ENCODE measurements at places on chromosomes 12 and 14.
A peak's percentile ranks its signal among the peaks of the same experiment; 100 is the strongest.

DNA sequence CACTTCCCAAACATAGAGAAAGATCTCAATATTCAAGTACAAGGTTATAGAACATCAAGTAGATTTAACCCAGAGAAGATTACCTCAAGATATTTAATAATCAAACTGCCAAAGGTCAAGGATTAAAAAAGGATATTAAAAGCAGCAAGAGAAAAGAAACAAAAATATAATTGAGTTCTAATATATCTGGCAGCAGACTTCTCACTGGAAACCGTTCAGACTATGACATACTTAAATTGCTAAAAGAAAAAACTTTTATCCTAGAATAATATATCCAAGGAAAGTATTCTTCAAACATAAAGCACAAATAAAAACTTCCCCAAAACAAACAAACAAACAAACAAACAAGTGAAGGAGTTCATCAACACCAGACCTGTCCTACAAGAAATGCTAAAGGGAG, 92.4 kb downstream of the FSCB start:
- no peak for DNase-seq

DNA sequence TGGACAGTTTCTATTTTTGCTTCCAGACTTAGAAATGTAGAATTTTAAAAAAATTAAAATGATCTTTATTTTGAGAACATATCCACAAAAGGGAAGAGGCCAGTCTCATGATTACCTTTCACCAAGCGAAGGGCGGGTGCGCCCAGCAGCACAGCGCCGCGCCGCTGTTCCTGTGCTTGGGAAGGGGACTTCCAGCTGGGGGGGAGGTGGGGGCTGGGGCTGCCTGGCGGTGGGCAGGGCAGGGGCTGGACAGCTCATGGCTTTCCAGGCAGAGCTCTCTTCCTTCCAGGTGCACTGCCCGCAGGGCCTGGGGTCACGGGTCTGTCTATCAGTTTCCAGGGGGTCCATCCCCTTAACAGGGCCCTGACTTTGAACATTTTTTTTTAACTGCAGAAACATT, 199.9 kb downstream of the TTC7B start:
- DNase-seq = no peak

- no peak for DNase-seq
These were observed 8.1 kb upstream of the STX2 start for GRCh38 chr12:130847112-130847511.

DNA sequence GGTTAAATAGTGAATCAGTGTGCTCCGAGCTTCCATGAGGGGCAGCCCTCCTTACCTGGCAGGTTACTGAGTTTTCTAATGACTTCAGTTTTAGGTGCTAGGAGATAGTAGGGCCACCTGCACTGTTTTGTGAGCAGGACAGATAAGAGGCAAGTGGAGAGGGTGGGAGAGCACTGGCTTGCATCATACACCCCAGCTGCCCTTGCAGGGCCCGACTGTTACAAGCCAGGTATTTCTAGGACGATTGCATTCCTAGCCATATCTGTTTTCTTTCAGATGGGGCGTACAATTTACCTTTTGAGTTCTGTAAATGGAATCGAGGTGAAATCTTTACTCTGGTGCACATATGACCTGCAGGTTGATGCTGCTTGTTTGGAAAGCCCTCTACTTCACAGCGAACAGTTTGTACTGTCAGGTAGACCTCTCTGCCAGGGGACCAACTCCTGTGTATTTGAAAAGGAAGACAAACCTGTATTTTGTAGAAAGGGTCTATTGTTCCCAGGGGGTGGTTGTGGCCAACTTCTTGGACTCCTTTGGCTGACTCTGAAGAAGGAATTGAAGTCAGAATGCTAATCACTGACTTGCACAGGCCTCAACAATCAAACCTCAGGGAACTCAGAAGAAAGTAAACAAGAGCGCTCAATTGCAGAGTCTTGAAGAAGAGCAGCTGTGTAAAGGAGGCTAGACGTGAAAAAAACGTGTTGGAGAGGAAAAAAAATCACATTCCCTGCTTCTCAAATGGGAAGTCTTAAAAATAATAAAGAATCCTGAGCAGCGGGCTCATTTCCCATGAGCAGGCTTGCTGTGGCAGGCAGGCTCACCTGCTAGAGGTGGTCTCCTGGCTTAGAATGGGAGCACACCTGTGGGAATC, 57.3 kb downstream of the ETV6 start:
- DNase-seq = no peak

GRCh38 chr14:20278414-20278813, 27.3 kb downstream of the TTC5 start:
- no peak for DNase-seq

GRCh38 chr14:59918824-59919569, 947 bp upstream of the LRRC9 start:
- no peak for DNase-seq

- DNase-seq = no peak
These were observed 39.2 kb upstream of the BMAL2 start for GRCh38 chr12:27293463-27293862.

- DNase-seq = no peak
These were observed 4.5 kb downstream of the ARHGDIB start for GRCh38 chr12:14956905-14957304.

- DNase-seq = no peak
These were observed 165.7 kb downstream of the SLC16A7 start for GRCh38 chr12:59761542-59761941.

- peak; percentile 29 for DNase-seq
These were observed 34.9 kb downstream of the KRT80 start for GRCh38 chr12:52156757-52157565.

DNA sequence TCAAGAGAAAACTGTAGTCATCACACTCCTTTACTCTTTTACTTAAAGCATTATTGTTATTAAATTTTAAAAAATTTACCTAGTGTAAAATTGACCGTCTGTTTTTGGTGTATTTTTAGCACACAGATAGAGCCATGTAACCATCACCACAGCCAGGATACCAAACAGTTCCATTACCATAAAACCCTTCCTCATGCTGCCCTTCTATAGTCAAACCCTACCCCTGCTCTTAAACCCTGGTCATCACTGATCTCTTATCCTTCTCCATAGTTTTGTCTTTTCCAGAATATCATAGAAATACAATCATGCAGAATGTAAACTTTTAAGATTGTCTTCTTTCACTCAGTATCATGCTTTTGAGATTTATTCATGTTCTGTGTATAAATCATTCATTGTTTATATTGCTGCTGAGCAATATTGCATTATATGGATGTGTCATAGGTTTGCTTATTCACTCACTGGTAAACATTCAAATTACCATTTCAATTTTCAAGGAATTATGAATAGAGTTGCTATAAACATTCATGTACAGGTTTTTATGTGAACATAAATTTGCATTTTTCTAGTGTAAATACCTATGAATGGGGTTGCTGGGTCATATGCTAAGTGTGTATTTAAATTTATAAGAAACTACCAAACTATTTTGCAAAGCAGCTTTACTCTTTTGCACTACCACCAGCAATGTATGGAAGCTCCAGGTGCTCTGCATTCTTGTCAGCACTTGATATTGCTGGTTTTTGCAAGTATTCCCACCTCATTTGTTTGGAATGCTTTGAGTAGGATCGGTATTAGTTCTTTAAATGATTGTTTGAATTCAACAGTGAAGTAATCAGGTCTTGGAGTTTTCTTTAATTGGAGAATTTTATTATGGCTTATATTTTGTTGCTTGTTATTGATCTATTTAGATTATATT, 125.5 kb downstream of the LMNTD1 start:
- no peak for DNase-seq

DNA sequence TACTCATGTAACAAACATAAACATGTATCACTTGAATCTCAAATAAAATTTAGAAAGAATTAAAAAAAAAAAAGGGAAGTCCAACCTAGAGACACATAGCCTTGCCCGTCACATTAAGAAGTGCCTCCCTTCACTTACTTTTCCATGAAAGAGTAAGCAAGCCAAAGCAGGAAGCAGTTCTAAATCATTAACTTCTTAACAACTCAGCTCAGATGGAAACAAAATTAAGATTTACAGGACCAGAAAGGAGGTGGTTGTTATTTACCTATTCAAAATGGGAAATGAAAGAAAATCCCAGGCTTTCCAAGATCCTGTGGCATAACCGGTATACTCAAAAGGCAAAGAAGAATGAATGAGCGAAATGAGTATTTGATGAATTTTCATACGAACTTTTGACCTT, 258.6 kb upstream of the DCN start:
- no peak for DNase-seq

GRCh38 chr12:106288494-106289195, 13.9 kb upstream of the TCP11L2 start:
- DNase-seq = no peak

- no peak for DNase-seq
These were observed 162.8 kb downstream of the RGS6 start for GRCh38 chr14:72094844-72095582.

GRCh38 chr14:61406675-61407074, 85.3 kb downstream of the PRKCH start:
- no peak for DNase-seq

GRCh38 chr12:67543021-67543770, 105.3 kb upstream of the DYRK2 start:
- no peak for DNase-seq

GRCh38 chr12:18320036-18320617, 58.8 kb downstream of the PIK3C2G start:
- DNase-seq = no peak

- DNase-seq = no peak
These were observed 32.3 kb downstream of the NRDE2 start for GRCh38 chr14:90299408-90299807.

DNA sequence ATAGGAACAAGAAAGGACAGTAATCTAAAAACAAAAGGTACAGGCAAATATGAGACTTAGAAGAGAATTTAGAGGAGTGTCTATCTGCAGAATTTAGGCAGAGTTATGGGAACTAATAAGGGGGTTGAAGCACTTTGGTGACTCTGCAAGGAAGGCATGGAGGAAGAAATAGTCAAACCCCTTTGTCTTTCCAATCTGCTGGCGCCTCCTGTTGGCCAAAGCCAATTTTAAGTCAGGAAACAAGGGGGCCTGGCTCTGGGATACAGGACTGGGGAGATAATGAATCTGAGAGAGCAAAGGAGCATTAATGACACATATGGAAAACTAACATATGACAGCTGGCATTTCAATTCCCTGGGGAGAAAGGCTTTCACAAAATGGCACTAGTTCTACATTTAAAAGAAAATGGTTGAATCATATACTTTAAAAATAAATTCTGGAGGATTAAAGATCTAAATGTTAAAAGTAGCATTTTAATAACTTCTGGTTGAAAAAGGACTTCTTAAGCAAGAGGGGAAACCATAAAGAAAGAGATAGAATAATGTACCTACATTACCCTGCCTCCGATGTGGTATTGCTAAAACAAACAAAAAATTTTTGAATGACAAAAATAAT, 48.5 kb upstream of the CSRP2 start:
- DNase-seq = no peak

- peak; percentile 66 for DNase-seq
These were observed 7.2 kb upstream of the FNTB start for GRCh38 chr14:64979336-64980074.

DNA sequence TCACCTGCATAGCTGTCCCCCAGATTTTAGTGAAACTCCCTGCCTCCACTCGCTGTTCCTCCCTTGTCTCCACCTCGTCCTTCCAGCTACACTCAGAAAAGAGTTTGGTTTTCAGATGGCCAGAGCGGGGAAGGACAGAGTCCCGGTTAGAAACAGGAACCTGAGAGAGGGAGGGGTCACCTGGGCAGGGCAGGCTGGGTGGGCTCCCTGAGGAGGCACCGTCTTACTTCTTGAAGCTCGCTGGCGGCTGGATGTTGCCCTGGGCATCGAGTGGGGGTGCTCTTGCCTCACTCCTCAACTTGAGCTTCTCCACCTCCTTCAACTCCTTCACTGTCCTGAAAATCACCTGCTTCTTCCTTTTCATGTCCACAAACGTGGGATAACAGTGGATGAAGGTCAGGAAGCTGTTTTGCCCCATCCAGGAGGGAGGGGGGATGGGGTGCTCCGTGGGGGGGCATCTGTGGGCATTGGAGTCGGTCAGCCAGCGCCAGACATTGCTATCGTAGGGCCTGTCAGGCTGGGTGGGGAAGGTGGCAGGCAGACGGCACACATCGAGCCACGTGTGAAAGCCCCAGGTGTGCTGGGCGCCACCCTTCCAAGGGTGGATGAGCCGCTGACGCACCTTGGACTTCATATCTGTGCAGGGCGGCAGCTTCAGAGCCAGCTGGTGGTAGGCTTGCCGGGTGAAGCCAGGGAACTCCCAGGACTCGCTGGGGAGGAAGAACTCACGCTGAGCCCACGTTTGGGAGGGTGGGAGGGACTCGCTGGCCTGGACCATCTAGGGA, 2.0 kb downstream of the TEX52 start:
- no peak for DNase-seq

GRCh38 chr12:89117448-89118034, 234.8 kb downstream of the DUSP6 start:
- no peak for DNase-seq

- no peak for DNase-seq
These were observed 620 bp downstream of the YBX3 start for GRCh38 chr12:10722502-10722904.

DNA sequence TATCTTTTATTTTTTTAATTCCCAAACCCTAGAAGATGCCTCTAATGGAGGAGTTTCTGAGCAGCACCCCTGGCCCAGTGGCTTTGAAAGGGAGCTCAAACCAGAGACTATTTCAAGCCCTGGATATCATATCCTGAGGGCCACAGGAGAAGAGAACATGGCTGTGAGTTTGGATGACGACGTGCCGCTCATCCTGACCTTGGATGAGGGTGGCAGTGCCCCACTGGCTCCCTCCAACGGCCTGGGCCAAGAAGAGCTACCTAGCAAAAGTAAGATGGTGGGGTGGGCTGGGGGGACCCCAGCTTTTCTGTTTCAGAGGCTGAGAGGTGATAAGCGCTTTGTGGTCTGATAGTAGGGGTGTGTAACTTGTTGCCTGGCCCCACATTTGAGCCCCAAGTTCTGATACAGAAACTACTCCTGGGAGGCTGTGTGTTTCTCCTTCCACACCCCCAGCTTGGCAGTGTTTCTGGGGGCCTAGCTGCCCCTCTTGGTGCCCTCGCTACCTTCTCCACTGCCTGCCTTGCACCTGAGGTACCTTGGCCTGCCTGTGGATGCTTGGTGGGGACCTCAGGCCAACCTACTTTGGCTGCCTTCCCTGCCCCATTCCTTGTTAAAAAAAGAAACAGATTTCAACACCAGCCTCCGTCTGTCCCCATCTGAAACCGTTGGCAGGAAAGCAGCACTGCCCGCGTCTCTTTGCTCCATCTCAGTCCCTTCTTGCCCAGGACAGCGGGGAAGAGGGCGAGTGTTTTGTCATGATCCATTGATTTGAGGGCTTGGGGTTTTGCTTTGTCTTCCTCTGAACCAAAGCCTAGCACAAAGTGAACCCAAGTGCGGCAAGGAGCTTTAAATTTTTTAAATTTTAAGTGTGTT, 5.7 kb downstream of the TPCN1 start:
- no peak for DNase-seq

- no peak for DNase-seq
These were observed 5.1 kb downstream of the P3H3 start for GRCh38 chr12:6833189-6833890.

DNA sequence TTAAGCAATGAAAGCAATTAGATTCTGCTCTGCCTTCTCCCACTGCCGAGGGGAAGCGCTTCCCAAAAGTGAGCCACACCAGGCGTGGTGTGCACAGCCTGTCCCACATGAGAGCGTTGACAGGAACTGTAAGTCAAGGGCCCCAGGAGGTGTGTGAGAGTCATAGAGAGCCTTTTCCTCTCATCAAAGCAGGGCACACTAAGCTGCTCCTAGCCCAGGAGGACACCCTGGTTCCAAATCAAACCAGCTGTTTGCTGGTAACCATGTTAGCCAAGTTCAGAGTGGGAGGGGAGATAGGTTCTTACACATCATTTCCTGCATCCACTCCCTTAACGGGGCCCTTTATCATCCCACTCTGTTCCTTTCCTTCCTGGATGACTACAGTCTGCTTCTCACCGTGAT, 98.3 kb downstream of the SPTSSA start:
- DNase-seq = no peak

Measured in NCI-H187 (cell line).